CD8-positive, alpha-beta memory T cell (primary cell): ENCODE measurements at places on chromosomes 16 and 17. TPM values are rescaled to one million over a fixed set of nuclear protein-coding genes. Genes with fewer than 3 reads are reported as not detected.

DNA sequence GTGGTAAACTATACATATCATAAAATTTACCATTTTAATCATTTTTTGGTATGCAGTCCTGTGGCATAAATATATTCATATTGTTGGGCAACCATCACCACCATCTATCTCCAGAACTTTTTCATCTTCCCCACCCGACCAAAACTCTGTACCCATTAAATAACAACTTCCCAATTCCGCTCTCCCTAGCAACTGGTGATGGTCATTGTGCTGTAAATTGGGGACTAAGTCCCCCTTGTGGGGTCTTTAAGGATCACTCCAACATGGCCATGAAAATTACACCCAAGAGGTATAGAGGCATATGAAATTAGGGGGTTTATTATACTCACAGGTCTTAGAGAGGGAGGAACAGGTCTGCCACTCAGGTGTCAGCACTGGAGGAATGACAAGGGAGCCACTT lies 57.4 kb upstream of the NKD1 start:
- no peak overlapping the region for H3K27ac ChIP-seq
- no peaks in the 10 kb centered on the region for H3K27me3 ChIP-seq
- no peaks in the 10 kb centered on the region for H3K36me3 ChIP-seq
- no peak for DNase-seq

GRCh38 chr16:30095166-30096078 lies 591 bp downstream of the YPEL3 start:
- H3K36me3 ChIP-seq, result peaks cover 12% of the 10 kb centered on the region
- H3K4me1 ChIP-seq, result peaks cover 50% of the 10 kb centered on the region
- peak overlapping the region; percentile 78 for H3K4me3 ChIP-seq
- DNase-seq, result peak; percentile 27
- no peaks in the 10 kb centered on the region for H3K27me3 ChIP-seq

DNA sequence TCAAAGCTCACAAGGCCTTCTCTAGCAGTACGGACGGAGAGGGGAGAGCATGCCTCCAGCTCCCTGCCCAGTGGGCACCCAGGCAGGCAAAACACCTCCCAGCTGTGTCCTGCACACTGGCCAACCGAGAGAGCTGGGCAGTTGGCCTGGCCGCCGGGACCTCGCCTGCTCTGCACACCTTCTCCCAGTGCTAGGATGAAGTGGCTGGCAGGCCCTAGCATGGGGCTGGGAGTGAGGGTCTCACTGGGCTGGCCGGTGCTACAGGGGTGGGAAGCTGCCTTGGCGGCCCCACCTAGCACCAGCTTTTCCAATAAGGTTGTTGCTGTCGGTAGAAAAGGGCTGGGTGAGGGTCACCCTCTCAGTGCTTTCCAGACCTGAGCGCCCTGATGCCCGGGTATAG lies 60.2 kb downstream of the SDK2 start:
- DNase-seq, result no peak
- peaks cover 5% of the 10 kb centered on the region for H3K4me1 ChIP-seq
- no peaks in the 10 kb centered on the region for H3K36me3 ChIP-seq

Gene PERCC1
- total RNA-seq, result 0.48 TPM

DNA sequence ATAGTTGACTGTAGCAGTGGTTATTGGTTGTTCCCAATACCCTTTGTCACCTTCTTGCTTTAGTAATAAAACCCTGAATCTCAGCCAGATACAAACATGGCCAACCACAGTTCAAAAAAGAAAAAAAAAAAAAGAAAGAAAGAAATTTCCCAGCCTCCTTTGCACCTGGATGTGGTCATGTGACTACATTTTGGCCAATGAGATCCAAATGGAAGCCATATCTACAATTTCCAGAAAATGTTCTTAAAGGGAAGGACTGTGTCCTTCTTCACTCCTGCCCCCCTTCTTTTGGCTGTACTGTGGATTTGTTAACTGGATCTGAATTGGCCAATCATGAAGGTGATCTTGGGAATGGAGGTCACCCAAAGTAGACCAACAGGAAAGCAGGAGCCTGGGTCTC lies 141.9 kb downstream of the SOX9 start:
- no peaks in the 10 kb centered on the region for H3K4me1 ChIP-seq
- no peak overlapping the region for H3K4me3 ChIP-seq
- no peak for DNase-seq
- no peaks in the 10 kb centered on the region for H3K27me3 ChIP-seq
- no peak overlapping the region for H3K27ac ChIP-seq

- no peaks in the 10 kb centered on the region for H3K4me1 ChIP-seq
- H3K36me3 ChIP-seq, result peaks cover 30% of the 10 kb centered on the region
These were observed 59.8 kb downstream of the PIPOX start for GRCh38 chr17:29102741-29103181.

GRCh38 chr17:61002316-61002736 lies 324.7 kb downstream of the BCAS3 start:
- H3K36me3 ChIP-seq, result no peaks in the 10 kb centered on the region
- H3K4me3 ChIP-seq, result no peak overlapping the region
- no peak for DNase-seq
- H3K4me1 ChIP-seq, result no peaks in the 10 kb centered on the region

- H3K27ac ChIP-seq, result no peak overlapping the region
- DNase-seq, result no peak
- no peak overlapping the region for H3K4me3 ChIP-seq
- H3K36me3 ChIP-seq, result no peaks in the 10 kb centered on the region
- no peaks in the 10 kb centered on the region for H3K4me1 ChIP-seq
These were observed 139.4 kb downstream of the CPPED1 start for GRCh38 chr16:12664164-12664733.

Gene G6PC1
- not detected for total RNA-seq

DNA sequence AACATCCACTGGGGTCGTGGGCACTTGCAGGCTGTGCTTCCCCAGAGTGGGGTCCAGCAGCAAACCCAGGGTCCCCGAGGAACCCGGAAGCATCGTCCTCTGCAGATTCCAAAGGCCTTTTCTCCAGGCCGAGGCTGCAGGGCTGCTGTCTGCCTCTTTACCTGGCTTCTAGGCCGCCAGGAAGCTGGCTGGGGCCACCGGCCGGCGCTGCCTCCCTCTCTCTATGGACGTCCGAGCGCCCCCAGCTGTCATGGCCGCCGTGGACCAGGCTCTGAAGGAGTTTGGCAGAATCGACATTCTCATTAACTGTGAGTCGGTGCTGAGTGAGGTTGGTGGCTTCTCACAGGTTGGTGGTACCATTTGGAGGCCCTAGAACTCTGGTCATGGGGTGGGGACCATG lies 5.6 kb downstream of the DECR2 start:
- no peak overlapping the region for H3K4me3 ChIP-seq
- H3K27me3 ChIP-seq, result no peaks in the 10 kb centered on the region
- peaks cover 1% of the 10 kb centered on the region for H3K4me1 ChIP-seq
- H3K27ac ChIP-seq, result no peak overlapping the region

- no peak overlapping the region for H3K27ac ChIP-seq
- H3K4me1 ChIP-seq, result peaks cover 4% of the 10 kb centered on the region
- H3K27me3 ChIP-seq, result no peaks in the 10 kb centered on the region
- no peak overlapping the region for H3K4me3 ChIP-seq
These were observed 15.2 kb downstream of the ARHGAP23 start for GRCh38 chr17:38443356-38444031.

Gene CALB2
- not detected for total RNA-seq

DNA sequence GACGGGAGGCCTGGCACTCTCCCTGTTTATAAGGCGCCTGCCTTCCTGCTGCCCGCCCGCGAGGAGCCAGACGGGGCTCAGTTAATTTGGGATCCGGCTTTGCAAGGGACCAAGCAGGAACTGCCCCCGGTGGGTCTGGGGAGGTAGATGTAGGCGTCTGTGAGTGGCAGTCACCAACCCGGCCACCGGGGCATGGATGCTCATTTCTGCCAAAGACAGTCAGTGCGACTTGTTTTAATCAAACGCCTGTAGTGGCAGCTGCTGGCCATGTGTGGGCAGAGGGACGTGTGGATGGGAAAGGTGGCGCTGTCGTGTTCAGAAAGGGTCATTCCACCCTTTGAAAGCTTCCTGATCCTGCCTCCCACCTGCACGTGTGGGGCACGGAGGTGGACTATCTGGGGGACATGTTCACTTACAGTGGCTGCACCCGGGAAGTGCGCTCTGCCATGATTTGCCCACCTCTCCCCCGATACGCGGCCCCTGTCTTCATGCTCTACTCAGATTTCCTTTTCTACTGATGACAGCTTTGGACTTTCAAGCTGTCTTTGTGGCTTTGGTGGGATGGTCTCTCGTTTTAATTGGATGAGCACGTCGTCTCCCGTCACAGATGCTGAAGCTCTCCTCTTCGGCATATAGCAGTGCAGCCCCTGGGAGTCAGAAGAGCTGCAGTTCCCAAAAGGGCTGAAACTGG lies 60.3 kb upstream of the CIBAR2 start:
- no peak overlapping the region for H3K4me3 ChIP-seq
- H3K36me3 ChIP-seq, result no peaks in the 10 kb centered on the region
- peaks cover 5% of the 10 kb centered on the region for H3K27me3 ChIP-seq
- DNase-seq, result no peak

DNA sequence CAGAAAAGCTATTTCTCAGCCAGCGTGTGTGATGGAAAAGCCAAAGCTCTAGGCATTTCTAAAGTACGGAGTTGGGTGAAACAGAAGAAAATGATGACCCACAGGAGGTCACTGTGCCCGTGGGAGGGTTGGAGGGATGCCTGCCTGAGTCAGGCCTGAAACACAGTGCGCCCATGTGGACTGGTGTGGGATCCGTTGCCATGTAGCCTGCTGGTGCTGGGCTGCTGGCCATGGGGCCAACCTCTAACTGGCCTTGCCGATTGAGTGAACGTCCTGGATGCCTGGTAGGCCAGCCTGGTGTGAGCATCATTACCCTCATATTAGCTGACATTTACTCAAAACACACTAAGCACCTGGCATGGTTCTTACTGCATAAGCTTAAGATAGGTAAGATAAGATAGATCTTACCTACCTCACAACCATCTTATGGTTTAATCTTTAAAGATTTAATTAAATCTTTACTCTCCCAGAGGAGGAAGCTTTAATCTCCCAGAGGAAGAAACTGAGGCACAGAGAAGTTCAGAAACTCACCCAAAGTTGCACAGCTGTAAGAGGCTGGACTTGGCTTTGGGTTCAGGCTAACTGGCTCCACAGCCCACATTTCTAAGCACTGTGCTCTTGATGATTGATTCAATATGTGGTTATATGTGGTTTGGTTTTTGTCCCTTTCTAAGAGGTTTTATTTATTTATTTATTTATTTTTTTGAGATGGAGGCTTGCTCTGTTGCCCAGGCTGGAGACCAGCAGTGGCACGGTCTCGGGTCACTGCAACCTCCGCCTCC lies 15.7 kb downstream of the MGAT5B start:
- no peaks in the 10 kb centered on the region for H3K36me3 ChIP-seq
- no peaks in the 10 kb centered on the region for H3K4me1 ChIP-seq
- H3K27ac ChIP-seq, result no peak overlapping the region
- no peak for DNase-seq
- H3K27me3 ChIP-seq, result no peaks in the 10 kb centered on the region

GRCh38 chr16:74923766-74924460 lies 61.0 kb downstream of the WDR59 start:
- peaks cover 3% of the 10 kb centered on the region for H3K36me3 ChIP-seq
- H3K27me3 ChIP-seq, result no peaks in the 10 kb centered on the region

Gene MT3
- total RNA-seq, result 0.94 TPM
